Stimulated activated CD4-positive, alpha-beta T cell treated with anti-CD3 and anti-CD28 coated beads, Interleukin-12 subunit alpha, Interleukin-12 subunit beta, amount 100 ng/mL, for 24 hours (primary cell): ENCODE measurements at places on chromosomes 7 and 10.

DNA sequence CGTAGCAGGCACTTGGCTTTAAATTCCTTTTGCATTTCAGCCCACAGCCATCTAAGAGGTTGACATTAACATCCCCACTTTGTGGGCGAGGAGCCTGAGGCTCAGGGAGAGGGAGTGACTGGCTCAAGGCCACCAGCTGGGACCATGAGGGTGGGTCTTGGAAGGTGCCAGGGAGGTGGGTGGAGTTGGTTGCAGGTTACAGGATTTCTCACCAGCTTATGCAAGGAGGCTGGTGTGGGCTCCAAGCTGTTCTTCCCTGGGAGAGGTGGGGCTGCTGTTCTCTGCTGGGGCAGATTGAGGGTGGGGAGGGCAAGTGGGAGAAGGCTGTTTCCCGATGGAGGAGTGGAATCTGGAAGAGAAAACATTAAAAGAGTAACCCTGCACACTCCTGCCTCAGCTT is 14.1 kb upstream of the C10orf95 start:
- DNase-seq = no peak

GRCh38 chr10:93006435-93007039 is 54.1 kb upstream of the CYP26C1 start:
- DNase-seq = no peak

- DNase-seq = no peak
These were observed 91.7 kb upstream of the ZMIZ1 start for GRCh38 chr10:78976825-78977755.

DNA sequence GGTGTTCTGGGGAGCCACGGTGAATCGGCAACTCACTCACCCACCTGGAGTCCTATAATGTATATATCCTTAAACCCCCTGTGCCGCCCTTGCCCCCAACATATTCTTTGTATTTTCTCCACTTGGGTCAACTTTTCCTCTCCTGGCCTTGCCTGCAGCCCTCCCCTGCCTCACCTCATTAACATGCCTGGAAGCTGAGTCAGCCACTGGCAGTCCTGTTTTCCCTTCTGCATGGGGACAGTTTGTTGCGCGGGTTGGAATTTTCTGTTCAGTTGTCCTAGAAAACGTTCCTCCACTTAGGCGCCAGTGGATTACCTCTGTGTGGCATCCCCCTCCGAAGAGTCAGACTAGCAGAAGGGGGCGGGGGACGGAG is 97.4 kb downstream of the C10orf105 start:
- DNase-seq = no peak

DNA sequence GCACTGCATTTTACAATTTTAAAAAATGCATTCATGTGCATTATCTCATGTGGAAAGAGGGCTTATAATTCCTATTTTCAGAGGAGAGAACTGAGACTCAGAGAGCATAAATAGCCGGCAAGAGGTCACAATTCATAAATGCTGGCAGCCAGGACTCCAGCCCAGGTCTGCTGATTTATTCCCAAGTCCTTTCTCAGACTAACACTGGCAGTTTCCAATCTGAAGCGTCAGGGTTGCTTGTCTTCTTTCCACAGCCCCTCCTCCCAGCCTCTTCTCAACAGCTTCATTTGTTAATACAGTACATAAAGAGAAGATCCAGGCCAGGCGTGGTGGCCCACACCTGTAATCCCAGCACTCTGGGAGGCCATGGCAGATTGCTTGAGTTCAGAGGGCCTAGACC is 108.9 kb downstream of the PARD3 start:
- no peak for DNase-seq

DNA sequence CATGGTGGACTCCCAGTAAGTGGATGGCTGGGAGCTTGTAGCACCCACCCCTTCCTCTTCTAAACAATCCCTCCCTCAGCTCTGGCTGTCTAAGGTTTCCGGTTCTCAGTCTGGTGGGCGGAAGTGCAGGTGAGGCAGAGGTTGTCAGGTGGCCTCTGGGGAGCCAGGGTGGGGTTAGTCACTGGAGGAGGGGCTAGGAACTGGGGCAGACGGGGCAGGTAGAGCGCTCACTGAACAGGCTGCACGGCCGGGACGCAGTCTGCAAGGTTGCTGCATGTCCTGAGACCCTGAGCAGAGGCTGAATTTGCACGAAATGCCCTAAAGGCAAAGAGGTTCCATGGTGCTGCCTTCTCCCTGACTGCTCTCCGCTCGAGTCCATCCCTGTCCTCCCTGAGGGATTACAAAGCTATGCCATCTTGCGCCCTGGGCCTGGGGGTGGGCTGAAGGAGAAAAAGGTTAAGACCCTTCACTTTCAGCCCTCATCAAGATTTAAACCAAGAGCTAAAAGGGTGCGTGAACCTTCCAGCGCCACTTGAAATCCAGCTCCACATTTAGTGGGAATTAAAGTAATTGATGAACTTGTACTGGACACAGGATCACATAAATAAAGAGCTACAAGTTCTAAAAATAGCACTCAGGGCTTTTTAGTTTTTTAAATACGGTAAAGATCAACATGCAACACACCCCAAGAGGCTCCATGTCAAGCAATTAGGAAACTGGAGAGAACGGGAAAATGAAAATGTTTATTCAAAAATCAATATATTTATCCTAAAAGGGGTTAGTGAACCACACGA is 62.3 kb upstream of the CTBP2 start:
- no peak for DNase-seq

GRCh38 chr7:20466543-20467021 is 135.9 kb downstream of the ITGB8 start:
- no peak for DNase-seq
